ENCODE measurements at places on chromosomes 12 and 14.

GRCh38 chr14:27389402-27389801 lies 791.6 kb upstream of the NOVA1 start:
- no peak for DNase-seq

DNA sequence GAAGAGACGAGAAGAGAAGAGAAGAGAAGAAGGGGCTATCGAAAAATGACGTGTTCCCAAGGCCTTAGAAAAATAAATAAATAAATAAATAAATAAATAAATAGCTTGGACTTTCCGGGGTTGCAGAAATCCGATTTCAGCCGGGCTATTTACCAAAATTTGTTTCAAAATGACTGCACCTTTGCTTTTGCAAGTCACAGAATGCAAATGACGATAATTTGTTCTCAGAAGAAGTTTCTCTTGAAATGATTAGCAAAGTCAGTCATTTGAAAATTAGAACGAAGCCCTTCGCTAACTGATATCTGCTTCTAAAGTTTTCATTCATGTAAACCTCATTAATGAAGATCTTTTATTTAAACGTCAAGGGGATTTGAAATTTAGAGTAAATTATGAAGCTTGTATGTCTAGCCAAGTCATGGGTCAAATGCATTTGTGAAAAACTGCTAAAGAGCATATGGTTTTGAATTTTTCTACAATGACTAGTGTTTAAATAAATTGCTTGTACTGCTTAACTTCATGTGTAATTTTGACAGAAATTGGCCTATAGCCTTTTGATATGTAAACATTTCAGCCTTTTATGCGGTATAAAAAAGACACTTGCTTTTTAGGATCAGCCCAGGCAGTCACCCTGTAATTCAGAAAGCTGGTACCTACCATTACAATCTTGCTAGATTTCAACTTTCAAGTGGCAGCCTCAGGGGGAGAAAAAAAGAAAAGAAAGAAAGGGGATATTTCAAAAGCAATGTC lies 4.6 kb upstream of the GSC start:
- no peak for DNase-seq

- no peak for DNase-seq
Measured at GRCh38 chr12:2963760-2964292, 4.6 kb downstream of the TEAD4 start.

GRCh38 chr14:21202463-21203358 lies 46.8 kb upstream of the OR5AU1 start:
- no peak for DNase-seq

- DNase-seq: no peak
Measured at GRCh38 chr14:101224356-101225156, 321.0 kb upstream of the RTL1 start.

DNA sequence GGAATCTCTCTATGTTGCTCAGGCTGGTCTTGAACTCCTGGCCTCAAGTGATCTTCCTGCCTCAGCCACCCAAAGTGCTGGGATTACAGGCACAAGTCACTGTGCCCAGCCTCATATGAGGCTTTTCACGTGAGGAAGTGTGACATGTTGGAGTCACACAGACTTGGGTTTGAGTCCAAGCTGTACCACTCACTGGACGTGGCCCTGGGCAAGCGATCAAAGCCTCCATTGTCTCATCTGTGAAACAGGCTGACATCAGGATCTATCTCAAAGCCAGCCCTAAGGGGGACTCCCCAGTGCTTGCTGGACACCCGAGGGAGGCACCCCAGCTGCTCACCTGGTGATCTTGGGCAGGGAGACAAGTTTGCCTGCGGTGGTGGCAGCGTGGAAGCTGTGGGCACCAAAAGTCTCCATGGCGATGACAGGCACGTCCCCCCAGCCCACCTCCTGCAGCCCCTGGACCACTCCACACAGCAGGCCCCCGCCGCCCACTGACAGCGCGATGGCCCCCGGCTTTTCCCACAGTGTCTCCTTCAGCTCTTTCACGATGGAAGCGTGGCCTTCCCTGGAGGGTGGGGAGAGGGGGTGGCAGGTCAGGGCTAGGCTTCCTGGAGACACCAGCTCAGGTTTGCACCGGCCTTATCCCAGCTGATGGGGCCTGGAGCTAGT lies 6.7 kb downstream of the SDS start:
- DNase-seq: no peak

- no peak for DNase-seq
Measured at GRCh38 chr12:12880537-12880936, 10.8 kb upstream of the GPRC5A start.

- no peak for DNase-seq
Measured at GRCh38 chr12:107545737-107546353, 139.8 kb upstream of the PWP1 start.

- no peak for DNase-seq
Measured at GRCh38 chr14:101292448-101292847, 268.8 kb upstream of the DIO3 start.

GRCh38 chr12:114680604-114681069 lies 3.3 kb downstream of the TBX3 start:
- no peak for DNase-seq

DNA sequence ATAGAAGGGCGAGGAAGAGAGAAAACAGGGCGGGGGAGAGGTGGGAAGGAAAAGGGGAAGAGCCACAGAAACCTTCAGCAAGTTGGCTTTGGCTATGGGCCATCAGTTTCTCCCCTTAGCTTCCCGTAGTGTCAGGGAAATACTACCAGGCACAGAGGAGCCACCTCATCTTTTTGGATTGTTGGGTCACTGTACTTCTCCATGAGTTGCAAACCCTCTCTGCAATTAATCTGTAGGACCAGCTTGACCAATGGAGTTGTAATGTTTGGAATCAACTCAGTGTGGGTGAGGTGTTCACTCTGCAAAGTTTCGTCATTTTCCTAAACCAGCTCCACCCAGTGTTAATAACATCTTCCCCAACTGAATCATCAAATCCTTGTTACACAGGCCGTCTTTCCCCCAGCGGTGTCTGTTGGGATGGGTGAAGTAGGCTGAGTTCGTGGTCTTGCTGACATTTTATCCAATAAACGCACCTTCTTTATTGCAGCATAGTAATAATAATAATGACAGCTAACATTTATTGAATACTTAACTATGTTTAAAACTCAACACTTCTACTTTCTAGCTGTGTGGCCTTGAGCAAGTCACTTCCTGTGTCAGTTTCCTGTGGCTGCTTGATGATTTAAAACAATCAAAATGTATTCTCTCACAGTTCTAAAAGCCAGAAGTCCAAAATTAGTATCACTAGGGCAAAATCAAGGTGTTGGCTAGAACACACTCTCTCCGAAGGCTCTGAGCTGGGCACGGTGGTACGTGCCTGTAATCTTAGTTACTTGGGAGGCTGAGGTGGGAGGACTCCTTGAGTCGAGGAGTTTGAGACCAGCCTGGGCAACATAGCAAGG lies 8.1 kb upstream of the GLTP start:
- DNase-seq: peak; percentile 43

DNA sequence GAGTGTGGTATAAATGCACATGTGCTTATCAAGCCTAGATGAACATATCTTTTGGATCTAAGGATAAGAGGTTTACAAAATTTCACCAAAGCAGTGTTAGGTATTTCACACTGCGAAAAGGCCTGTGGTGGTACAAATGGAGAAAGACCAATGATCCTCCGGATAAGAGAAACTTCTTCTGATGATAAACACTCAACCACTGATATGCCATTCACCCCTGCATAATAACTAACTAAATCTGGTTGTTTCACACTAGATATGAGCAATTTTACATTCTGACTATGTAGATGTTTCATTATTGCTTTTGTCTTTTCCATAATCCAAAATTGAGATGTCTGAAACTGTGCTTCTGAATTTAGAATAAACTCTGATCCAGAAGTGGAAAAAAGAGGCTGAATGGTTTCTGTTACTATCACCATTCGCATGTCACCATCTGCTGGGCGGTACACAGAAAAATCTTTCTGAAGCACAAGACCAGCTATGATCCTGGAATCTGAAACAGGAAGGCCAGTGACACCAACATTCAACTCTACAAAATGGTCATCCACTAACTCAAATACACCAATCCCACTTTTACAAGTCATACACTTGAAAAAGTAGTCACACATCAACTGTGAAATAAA lies 1.3 kb downstream of the BBS10 start:
- peak; percentile 29 for DNase-seq

DNA sequence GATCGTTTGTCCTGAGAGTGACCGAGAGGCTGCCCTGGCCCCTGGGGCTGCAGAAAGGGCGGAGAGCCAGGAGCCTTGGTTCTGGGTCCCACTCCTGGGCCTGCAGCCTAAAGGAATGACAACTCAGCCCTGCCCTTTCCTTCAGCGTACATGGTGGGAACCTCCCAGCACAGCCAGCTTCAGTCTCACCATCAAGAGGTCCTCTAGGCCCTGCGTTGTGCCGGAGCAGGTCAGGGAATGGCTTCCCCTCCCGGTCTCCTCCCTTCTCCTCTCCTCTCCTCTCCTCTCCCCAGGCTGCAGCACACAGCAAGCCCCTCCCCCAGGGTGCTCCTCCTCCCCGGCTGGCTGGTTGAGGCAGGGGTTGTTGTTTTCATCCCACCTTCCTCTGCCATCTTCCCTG lies 44.6 kb upstream of the TUNAR start:
- no peak for DNase-seq

GRCh38 chr12:92039046-92039445 lies 106.6 kb downstream of the BTG1 start:
- DNase-seq: no peak

DNA sequence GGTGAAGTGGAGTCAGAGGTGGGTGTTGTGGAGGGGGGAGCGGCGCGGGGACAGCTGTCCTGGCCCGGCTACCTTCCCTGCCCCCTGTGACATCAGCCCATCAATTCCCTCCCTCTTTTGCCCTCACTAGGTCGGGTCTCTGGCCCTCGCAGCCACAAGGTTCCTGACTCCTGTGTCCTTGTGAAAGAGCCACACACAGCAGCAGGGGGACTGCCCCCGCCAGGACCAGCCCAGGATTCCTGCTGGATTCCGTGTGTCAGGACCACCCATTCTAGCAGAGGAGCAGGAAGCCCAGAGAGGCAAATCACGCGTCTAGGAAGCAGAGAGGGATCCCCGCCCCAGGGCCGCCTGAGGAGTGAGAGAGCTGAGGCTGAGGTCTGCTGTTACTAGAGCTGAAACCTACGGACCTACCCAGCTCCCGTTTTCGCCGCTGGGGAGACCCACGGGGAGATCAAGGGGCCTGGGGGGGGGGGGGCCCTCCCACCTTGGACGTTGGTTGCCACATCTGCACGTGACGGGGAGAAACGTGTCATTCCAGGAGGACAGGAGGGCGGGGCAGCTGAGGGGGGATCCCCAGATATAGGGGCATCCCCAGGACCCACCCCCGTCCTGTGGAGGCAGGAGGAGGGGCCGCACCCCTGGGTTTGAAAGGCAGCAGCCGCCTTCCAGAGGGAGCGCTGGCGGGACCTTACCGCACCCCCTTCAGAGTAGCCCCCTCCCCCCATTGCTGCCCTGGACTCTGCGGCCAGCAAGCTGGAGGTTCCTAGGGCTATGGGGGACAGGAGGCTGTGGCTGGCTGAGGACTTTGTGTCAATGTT lies 12.5 kb upstream of the INF2 start:
- peak; percentile 59 for DNase-seq

DNA sequence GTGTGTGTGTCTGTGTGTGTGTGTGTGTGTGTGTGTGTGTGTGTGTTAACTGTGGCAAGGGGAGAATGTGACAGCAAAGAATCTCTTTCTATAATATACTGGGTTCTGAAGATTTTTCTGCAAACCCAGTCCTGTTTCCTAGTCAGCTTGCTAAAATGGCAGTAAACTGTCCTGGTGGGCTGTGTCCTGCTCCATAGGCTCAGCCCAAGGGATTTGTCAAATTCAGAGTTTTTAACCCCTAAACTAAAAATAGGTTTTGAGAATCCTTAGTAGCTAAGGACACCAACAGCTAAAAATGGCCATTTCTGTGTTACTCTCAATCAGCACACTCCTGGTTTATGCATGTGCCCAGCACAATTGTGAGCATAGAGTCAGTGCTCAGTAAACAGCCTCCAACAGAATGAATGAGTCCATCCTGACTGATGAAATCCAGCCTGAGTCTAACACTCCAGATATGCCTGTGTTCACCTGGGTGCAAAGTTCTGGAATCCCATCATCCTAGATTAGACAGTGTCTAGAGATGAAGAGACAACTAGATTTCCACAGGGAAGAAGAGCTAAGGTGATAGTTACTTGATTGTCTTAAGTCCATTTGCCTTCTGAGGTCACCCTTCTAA lies 192.6 kb downstream of the TTC6 start:
- DNase-seq: no peak

DNA sequence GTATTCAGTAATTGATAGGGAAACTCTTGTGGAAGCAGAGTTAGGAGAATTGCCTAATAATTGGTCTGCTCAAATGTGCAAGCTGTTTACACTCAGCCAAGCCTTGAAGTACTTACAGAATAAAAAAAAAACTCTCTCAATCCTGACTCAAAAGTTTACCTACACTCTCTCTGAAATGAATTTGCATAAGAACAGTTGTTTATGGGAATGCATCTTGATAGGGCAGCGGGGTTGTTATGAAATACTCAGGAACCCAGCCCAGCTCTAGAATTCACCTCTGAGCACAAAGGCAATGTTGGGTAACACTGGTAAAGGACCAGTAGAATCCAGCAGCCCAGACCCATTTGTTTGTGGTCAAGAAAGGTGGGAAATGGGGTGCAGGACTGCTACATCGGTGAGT lies 267.0 kb downstream of the CPNE8 start:
- DNase-seq: no peak

- DNase-seq: no peak
Measured at GRCh38 chr12:13152281-13152680, 44.2 kb upstream of the EMP1 start.

DNA sequence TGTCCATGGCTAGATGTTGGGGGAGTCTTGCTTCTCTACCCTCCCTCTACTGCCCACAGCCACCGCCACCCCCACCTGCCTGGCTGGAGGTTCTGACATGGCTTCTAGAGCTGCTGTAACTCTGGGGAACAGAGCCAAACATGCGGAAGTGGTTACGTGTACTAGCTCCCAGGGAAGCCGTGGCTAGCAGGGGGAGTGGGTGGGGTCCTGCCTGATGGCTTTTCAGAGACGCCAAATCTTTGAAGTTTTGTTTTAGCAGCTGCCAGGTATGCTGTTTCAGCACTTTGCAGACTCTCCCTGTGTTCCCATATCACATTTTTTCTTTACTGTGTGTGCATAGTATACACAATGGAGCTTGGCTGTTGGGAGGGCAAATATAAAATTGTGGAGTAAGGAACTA lies 150.3 kb downstream of the TGFB3 start:
- DNase-seq: no peak

DNA sequence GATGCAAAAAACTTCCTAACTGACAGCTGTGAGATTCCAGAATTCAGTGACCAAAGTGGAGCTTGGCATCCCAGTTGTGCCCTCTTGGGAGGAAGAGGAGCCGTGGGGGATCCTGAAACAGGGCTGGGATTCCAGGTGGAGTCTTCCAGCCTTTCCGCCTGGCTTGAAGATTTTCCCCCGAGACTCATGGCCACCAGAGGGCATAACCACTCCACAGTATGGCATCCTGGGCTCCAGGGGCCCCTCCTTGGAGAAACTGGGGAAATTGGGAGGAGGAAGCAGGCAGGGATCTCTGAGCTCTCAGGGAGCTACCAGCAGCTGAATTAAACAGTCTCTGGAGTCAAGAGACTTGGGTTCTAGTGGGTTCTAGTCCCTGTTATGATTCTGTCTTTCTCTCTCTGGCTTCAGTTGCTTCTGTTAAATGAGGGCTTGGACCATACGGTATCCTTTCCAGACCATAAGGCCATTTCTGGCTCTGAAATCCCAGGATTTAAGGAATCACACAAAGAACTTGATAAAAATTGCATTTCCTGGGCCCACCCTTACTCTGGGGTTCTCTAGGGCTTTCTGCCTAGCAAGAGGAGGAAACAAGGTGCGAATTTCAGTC lies 2.6 kb upstream of the TAMALIN start:
- DNase-seq: no peak
